ENCODE measurements at places on chromosomes 12 and 14.
A peak's percentile ranks its signal among the peaks of the same experiment; 100 is the strongest.

DNA sequence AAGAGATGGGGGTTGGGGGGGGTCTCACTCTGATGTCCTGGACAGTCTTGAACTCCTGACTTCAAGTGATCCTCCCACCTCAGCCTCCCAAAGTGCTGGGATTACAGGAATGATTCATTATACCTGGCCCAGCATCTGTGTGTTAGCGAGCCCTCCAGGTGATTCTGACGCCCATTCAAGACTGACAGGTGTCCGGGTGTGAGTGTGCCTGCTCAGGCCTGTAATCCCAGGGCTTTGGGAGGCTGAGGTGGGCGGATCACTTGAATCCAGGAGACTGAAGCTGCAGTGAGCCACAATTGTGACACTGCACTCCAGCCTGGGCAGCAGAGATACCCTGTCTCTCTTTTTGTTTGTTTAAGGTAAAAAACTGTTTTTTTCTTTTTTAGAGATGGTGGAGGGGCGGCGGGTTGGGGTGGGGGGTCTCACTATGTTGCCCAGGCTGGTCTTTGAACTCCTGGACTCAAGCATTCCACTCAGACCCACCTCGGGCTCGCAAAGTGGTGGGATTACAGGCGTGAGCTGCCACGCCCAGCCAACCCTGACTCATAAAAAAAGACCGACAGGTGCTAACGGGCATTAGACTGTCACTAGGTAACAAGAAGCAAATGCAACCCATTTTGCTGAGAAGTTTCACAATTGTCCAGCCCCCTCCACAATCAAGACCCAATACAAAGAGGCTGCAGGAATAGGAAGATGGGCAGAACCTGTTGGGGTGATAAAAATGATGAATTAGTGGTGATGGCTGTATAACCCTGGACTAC, 4.7 kb downstream of the VSIG10 start:
- no peak for DNase-seq

DNA sequence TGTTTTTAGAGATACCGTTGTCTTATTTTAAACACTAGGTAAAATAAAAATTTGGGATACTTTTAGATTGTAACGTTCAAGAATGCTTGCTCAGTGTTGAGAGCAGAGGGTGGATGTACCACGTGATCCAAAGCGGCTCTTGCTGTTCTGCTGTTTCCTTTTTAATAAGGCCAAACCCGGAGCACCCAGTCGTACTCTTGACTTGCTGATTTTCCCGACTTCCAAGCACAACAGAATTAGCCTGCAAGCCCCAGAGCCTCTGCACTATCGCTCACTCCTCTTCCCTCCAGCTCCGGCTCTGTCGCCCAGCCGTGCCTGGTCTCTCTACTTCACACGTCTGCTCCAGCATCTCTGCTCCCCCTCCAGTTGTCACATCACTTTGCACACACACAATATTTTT, 77.3 kb downstream of the EMP1 start:
- no peak for DNase-seq

- DNase-seq = no peak
Measured at GRCh38 chr14:23573384-23574015, 5.1 kb downstream of the JPH4 start.

DNA sequence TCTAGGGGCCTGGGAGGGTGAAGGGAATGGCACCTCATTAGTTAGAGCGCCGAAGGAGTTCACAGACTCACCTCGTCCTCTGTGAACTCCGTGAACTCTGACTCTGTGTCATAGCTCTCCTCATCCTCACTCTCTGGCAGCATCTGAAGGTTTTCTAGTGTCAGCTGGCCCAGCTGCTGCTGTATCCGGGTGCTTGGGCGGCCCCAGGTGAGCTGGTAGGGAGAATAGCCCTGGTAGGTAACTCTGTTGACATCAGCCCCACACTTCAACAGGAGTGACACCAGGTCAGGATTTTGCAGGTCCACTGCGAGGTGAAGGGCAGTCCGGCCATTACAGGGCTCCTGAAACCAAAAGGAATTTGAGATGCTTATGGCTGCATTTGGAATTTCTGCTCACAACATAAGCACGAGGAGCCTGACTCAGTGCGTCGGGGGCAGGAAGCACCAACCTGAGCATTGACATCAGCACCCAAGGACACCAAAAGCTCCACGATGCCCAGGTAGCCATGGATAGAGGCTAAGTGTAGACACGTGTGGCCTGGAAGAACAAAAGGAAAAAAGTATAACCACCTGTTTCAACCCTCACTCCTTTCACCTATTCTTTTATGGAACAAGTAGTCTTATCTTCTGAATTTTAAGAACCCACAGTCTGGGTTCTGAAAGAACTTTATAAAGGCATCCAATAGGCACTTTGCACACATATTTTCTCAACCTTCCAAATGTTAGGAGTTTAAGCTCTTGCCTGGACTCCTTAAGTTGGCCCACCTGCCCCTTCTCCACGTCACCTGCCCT, 2.0 kb downstream of the NFKBIA start:
- no peak for DNase-seq

DNA sequence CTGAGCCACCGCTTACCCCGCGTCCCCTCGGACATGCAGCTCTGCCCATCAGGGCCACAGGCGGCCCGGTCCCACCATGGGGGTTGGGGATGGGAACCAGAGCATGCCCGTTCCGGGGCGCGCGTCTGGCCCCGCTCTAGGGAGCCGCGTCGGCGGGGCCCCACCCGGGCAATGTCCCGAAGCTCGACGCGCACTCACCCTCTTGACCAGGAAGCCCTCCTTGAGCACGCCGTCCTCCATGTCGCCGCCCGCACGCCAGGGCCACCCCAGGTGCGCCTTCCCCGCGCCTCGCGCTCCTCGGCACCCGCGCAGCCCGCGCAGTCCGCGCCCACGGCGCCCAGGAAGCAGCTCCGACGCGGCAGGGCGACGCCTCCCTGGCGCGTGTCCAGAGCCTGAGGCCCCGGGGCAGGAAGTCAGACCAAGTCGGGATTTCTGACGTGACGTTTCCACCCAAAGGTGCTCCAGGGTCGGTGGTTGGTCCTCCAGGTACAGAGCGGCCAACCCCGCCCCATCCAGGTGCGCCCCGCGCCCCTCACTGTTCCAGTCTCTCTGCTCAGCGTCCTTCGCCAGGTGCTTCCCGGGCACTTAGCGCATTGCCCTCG, at the start of gene PLEK2:
TSS of gene PLEK2 (minus strand) at position 346 of the 602 bp plus-strand sequence. CDS start at position 240, 106 bp downstream.
- DNase-seq = no peak

GRCh38 chr14:96797582-96798349, 584 bp downstream of the VRK1 start:
- no peak for DNase-seq

- peak; percentile 49 for DNase-seq
Measured at GRCh38 chr12:12171991-12172511, 94.8 kb downstream of the LRP6 start.

GRCh38 chr14:104940526-104941150, 16.0 kb downstream of the PLD4 start:
- no peak for DNase-seq

DNA sequence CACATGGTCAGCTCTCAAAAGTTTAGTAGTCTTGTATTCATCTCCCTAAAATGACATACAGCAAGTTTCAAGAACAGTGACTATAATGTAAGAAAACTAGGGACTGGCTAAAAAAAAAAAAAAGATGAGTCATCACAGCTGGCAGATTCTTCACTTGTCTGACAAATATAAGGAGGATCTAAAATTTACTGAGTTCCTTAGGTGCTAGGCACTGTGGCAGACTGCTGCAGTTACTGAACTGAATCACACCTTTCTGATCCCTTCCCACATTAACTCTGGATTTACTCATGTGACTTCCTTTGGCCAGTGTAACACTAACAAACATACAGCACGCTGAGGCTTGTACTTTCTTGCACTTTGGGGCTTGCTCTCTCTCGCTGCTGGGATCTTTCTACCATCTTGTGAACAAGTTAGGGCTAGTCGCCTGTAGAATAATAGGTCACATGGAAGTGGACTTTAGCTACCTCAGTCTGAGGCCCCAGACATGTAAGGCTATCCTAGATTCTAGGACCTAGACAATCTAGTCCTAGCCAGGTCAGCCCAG, 32.1 kb downstream of the BAZ1A start:
- no peak for DNase-seq

GRCh38 chr12:103947871-103948555, 17.7 kb upstream of the TDG start:
- no peak for DNase-seq

DNA sequence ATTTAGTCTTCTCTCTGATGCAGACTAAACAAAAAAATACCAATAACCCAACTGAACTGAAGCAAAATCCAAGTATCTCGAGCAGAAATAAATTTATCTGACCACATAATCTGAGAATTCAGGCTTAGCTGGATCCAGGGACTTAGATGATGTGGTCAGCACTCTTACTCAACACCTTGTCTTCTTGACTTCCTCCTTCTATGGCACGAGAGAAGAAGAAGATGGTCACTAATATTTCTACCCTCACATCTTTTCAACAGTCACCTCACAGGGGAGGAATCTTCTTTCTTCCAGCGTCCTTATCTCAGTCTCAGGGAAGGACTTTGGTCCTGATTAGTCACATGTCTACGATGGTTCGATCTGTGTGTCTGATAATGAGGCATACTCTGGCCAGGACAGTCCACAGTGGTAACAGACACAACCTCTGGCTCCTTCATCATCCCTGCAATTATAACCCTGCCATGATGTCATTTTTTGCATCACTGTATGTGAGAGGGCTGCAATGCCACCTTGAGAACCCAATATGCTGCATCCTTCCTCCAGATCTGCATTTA, 15.8 kb downstream of the RGS6 start:
- no peak for DNase-seq

DNA sequence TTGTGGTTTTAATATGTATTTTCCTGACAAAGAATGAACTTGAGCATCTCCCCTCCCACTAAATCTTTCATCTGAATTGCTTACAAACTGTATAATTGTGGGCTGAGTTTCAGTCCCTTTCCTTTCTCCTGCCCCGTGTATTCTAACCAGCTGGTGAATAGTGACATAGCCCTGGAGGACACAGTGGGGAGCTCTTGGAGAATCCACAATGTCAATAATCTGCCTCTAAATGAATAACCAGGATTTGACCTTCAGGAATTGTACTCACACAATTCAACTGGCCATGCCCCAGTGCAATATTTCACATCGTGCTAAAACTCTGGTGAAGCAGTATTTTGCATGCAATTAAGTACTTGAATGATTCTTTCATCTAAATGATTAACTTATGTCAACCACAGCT, 177.2 kb downstream of the C12orf42 start:
- no peak for DNase-seq

DNA sequence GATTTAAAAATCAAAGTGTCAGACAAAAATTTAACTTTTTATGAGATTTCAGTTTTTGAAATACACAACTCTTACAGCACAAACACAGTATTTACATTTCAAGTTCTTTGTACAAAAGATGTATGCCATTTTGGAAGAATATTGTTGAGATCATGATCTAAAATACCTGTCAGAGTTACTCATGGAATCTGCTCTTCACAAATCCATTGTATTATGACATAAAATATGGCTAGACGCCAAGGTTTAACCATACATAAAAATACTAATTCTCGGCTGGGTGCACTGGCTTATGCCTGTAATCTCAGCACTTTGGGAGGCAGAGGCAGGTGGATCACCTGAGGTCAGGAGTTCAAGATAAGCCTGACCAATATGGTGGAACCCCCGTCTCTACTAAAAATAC, 6.2 kb upstream of the SYCP3 start:
- DNase-seq = no peak

Data from fibroblast of skin of left biceps (primary cell).